T-helper 1 cell (primary cell): ENCODE measurements at places on chromosomes 13 and 19.

DNA sequence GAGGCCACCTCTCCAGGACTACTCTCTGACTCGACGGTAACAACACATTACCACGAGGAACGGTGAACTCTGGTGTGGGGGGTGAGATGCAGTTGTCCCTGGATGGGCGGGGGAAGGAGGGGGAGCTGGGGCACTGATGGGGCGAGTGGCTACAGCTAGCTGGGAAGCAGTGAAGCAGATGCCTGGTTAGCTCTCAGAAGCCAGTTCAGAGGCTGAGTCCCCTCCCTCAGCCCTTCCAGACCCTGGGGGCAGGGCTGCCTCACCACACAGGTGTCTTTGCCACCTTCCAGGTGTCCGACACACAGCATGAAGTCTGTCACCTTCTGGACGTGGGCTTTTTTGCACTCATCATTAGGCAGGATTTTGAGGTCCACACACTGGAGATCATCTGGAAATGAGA lies 4.0 kb downstream of the KLK1 start:
- no peak for DNase-seq

DNA sequence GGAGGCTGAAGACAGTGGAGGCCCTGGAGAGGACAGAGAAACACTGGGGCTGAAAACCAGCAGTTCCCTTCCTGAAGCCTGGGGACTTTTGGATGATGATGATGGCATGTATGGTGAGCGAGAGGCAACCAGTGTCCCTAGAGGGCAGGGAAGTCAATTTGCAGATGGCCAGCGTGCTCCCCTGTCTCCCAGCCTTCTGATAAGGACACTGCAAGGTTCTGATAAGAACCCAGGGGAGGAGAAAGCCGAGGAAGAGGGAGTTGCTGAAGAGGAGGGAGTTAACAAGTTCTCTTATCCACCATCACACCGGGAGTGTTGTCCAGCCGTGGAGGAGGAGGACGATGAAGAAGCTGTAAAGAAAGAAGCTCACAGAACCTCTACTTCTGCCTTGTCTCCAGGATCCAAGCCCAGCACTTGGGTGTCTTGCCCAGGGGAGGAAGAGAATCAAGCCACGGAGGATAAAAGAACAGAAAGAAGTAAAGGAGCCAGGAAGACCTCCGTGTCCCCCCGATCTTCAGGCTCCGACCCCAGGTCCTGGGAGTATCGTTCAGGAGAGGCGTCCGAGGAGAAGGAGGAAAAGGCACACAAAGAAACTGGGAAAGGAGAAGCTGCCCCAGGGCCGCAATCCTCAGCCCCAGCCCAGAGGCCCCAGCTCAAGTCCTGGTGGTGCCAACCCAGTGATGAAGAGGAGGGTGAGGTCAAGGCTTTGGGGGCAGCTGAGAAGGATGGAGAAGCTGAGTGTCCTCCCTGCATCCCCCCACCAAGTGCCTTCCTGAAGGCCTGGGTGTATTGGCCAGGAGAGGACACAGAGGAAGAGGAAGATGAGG lies 1.5 kb downstream of the PPP1R15A start:
- DNase-seq, result no peak

- no peak for DNase-seq
Measured at GRCh38 chr13:109764045-109764444, 22.3 kb downstream of the IRS2 start.

DNA sequence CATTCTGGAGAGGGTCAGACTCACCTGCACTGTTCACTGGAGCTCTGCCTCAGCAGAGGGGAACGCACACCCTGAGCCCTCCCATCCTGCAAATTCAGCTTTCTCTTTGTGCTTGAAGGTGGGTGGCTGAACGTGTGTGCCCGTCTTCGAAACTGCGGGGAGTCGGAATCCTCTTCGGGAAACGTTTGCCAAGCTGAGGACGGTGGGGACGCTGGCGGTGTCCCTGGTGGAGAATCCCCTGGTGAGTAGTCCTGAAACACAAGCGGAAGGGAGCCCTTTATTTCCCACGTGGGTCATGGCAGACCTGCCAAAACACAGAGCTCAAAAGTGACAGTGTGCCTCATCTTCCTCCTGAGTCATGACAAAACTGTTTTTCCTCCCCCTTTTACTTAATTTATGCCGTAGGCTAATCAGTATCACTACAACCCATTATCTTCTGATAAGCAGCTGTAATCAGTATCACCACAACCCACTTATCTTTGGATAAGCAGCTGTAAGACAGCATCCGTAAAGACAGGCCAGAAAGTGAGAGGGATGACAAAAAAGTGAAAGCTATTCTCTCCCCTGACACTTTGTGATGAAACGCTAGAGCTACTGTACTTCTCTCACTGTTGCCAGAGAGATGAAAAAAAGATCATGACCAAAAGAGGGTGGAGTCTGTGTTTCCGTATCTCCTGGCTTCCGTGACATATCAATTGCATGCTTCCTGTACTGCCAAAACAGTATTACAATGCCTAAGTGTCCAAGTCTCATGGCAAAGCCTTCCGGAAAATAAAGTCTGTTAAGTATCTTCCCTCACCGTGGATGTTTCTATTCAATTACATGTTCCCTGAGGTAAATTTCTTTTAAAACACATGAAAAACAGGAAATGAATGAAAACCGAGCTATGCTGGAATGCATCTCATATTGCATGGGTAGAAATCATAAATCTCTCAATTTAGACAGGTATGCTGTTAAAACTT lies 155.5 kb downstream of the TBC1D4 start:
- peak; percentile 25 for DNase-seq

- no peak for DNase-seq
Measured at GRCh38 chr19:48487948-48488347, 18.8 kb downstream of the CYTH2 start.

DNA sequence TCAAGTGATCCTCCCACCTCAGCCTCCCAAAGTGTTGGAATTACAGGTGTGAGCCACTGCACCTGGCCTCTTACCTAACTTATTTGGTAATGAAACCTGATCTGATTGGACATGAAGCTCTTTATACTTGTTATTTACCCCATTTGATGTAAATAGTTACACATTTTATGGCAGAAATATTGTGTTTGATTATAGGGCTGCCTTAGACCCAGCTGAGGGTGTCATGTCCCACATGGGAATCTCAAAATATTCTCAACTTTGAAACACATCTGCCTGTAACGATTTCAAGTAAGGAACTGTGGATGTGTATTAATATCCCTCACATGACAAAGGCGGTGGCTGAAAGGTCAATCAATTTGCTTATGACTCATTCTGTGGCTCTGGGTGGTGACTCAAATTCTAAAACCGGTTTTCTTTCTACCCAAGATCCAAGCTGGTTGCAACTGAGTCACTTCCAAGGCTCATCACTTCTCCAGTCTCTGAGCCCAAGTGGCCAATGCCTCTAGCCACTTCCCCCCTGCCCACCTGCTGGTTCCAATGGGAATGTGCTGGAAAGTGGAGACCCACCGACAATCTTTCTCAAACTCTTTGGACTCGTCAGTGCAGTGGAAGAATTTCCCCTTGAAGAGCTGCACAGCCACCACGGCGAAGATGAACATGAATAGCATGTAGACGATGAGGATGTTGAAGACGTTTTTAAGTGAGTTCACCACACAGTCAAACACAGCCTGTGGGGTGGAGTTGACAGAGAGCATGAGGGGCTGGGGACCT lies 110.9 kb downstream of the IER2 start:
- no peak for DNase-seq

- no peak for DNase-seq
Measured at GRCh38 chr19:29793116-29793727, 18.6 kb upstream of the CCNE1 start.

DNA sequence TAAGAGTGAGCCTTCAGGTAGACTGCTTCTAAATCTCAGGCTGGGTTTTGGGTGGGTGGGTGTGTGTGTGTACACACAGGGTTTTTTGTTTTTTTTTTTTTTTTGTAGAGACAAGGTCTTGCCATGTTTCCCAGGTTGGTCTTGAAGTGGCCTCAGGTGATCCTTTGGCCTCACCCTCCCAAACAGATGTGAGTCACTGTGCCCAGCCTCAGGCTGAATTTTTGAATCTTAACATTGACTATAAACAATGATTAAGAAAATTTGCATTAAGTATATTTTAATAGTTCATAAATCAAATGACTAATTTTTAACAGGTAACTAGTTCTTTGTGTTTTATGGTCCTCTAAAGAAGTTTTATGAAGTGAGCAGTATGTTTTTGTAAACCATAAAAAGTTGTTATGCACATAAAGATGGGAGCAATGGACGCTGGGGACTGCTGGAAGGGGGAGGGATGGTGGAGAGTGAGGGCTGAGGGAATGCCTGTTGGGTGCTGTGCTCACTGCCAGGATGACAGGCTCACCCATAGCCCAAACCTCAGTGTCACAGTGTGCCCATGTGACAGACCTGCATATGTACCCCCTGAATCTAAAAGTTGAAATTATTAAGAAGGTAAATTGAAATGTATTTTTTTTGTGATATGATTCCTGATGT lies 60.2 kb downstream of the ZNF136 start:
- no peak for DNase-seq

DNA sequence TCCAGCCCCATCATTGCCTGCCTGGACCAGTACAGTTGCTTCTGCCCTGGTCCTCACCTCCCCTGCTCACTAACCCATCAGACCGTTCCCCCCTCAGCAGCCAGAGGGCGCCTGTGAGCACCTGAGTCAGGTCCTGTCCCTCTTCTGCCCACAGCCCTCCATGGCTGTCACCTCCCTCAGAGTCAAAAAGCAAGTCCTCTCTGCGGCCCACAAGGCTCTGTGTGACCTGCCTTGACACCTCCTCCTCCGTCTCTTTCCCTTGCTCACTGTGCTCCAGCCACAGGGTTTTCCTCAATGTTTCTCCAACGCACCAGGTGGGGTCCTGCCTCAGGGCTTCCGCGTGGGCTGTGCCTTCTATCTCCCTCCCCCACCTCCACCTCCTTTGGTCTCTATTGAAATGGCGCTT lies 29.4 kb upstream of the PTPRS start:
- DNase-seq, result no peak

DNA sequence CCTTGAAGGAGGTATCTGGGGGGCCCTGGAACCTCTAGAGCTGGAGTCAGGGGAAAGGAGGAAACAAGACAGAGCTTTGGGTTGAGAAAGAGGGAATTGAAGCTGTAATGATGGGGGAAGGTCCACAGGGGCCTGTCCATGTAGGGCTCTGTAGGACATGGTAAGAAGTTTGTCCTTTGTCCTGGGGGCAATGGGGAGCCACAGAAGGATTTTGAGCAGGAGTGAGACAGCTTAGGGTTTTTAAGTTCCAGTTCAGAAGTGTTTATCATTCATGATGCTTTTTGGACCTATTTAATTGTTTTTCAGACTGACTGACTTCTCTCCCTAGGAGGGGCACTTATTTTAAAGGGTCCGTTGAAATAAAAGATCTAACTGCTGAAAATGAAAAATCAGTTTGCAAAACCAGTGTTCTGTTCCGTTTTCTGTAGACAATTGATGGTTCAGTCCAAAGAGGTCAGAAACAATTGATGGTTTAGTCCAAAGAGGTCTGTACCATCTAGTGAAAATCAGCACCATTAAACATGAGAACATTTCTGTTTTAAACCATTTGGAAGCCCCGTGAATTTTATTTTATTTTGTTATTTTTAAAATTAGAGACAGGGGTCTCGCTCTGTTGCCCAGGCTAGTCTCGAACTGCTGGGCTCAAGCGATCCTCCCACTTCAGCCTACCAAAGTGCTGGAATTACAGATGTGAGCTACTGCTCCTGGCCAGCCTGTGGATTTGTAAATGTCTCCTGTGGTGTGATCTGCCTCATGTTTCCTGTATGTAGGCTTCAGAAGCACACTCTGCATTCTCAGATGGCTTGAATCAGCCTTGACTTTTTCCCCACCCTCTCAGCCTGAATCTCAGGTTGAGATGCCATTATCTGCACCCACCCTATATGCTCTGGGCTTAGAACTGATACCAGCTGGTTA lies 8.4 kb downstream of the PLD3 start:
- no peak for DNase-seq
